ENCODE measurements at places on chromosomes 4 and X.

DNA sequence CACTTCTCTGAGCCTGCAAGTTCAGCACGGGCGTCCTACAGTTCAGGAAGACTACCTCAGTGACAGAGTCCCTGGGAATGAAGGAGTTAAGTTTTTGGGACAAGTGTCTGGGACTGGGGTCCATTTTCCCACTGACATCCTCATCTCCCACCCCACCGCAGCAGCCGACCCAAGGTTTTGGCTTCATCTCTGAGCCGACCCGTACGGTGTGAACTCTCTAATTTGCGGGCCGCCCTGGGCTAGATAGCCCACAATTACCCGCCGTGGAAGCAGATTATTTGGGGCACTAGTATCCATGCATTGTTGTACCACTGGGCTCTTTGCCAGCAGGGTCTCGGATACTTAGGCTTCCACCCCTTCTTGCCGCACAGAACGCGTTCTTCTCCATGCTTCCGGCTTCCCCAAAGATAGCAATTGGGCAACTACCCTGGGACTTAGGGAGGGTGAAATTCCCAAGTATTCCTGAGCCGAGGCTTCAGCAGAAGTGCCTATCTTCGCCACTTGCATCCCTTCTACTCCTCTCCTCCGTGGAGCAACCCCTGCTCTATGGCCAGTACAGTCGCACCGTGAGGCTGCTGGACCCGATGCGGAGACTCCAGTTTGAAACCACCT is 2.4 kb downstream of the IL1RAPL2 start:
- DNase-seq, result no peak

DNA sequence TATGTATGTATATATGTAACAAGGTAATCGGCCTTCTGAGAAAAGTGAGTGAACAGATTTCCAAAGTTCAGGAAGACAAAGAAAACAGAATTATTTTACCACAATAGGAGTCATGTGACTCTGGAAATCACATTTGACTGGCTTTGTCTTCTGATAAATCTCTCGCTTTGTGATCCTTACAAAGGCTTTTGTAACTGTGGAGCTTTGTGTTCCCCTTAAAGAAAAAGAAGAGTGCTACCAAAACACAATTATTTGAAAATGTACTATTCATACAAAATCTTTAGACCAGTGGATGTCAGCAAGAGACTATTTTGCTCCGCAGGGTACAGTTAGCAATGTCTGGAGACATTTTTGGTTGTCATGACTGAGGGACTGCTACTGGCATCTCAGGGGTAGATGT is 238.8 kb downstream of the LDB2 start:
- no peak for DNase-seq

DNA sequence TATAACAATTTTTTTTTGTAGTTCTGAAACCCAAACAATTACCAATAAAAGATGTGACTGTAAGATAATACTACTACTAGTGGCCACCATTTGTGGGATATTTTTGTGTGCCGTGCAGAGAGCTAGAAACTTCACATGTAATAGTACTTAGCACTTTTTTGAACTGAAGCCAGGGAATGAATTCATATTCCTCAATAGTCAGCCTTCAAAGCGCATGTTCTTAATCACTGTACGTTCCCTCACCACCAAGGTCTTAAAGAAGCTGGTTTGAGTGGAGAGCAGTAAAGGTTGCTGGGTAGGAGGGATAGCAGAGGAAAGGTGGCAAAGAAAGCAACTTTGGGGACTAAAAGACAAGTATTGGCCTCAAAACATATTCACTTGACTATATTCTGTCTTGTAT is 9.6 kb upstream of the RUFY3 start:
- no peak for DNase-seq

DNA sequence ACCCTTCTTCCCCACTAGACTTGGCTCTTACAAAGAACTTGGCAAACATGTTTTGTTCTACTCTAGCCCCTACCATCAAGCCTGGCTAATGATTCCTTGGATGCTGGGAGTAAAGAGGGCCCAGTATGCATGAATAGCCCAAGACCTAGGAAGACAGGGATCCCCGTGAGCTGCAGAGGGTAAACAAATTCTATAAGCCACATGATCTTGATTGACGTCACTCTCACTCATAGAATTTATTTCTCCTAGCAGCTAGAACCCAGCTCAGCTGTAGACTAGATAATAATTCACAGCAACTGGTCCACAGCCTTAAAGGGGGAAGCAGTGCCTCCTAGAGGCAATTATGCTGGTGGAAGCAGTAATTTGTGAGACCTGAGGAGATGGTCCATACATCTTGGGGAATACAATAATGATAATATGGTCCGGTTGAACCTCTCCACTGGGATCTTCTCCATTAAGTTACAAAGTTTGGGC is 16.1 kb upstream of the USO1 start:
- DNase-seq, result peak; percentile 16

GRCh38 chrX:37921758-37922157 is 74.4 kb upstream of the DYNLT3 start:
- no peak for DNase-seq

DNA sequence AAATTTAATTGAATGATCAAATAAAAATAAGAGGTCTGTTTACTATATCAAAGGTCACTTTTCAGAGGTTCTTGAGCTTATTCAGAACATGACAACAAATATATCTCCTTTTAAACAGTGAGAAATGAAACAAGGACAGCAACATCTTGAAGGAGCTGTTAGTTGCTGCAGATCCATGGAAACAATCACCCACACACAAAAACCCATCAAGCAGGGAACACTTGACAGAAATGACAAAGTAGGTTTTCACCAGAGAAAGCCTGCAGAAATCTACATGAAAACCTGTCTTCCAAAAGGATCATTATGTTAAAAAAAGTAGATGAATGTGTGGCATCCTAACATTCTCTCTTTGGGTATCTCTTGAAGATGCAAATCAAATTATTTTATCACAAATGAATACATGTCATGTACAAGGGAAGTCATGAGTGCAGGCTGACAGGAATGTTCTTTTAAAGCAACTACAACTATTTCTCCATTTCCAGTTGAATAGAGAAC is 203.0 kb downstream of the GRIA2 start:
- DNase-seq, result no peak

DNA sequence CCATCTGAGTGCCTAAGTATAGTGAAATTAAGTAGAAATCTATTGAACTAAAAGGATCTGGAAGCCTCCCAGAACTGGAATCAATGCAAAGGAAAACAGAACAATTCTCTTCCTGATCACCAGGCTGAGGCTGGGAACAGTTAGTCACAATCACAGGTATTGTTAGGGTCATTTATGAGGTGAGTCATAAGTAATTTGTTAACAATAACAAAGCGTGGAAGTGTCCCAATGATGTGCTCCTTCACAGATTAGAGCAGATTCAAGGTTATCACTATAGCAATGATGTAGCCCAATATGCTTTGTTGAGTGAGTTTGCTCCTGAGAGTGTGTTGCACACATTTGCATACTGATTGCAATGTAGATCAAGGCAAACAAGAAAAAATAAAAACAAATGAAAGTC is 228.1 kb downstream of the ZNF674 start:
- no peak for DNase-seq

DNA sequence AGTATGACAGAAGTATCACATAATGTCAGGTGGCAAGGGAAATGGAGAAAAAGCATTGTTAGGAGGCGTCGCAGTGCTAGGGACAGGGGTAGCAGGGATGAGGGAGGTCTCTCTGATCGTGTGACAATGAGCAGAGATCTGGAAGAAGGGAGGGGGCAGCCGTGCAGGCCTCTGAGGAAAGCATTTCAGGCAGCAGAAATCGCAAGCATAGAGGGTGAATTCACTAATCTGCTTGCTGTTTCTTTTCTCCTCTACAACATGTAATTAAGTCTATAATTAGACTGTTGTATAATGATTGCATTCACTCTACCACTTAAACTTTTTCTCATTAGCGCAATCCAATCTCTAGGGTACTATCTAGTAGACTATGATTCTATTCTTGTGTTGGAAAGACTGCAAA is 9.1 kb downstream of the CYP4V2 start:
- no peak for DNase-seq

GRCh38 chrX:10569946-10570345 is 50.4 kb downstream of the MID1 start:
- no peak for DNase-seq

GRCh38 chr4:42655269-42655637 is 1.7 kb downstream of the ATP8A1 start:
- no peak for DNase-seq

DNA sequence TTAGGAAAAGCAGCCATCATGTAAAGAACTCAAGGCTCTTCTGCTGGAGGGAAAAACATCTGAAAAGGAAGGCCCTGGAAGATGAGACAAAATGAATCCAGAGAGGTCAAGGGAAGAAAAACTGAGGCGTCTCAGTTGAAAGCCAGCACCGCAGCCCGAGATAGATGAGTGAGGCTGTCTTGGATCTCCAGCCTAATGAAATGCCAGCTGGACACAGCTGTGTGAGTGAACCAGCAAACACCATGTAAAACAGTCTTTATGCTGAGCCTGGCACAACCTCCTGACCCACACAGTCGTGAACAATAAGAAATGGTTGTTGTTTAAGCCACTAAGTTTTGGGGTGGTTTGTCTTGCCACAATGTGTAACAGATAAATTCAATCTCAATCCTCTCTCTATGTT is 48.6 kb upstream of the RASL11B start:
- no peak for DNase-seq

DNA sequence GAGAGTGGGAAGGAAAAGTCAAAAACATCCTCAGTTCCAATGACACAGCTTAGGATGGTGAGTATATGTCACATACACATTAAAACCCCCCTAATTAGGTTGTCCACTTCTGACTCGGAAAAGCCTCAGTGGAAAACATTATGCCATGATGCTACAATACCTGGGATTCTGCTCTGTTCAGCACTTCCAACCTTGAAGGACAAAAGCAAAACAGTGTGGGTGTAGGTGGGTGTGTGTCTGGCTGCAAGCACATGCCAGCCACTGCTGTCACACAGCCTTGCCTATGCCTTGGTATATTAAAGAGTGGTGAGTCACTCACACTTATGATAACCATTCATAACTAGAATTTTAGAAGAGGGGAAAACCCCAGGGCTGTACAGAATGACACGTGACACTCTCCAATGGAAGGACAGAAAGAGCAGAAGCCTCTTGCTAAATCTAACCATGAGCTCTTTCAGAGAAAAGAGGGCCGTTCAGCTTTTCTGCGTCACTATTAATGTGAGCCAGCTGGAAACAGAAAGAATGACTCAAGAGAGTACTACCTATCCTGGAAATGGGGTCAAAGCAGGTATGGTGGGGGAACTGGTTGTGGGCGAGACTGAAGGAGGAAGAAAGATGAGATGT is 159.6 kb downstream of the TET2 start:
- DNase-seq, result peak; percentile 2

- DNase-seq, result no peak
Observed at GRCh38 chrX:23118890-23119527, 119.2 kb downstream of the DDX53 start.

DNA sequence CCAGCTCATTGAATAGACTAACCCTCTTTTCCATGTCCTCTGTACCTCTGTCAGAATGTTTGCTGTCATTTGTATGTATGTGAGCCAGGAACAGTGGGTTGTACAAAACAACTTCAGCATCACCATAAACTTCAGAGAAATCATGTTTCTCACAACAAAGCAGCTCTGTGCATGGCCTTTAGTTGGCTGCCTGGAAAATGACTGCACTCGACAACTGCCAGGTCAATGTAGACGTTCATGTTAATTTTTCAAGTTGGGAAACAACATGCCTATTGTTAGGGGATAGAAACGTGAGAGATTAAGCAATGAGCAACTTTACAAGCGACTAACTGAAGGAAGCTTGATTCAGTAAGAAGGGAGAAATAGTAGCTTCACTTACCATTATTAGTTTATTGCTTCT is 17.9 kb upstream of the CXCL11 start:
- no peak for DNase-seq

DNA sequence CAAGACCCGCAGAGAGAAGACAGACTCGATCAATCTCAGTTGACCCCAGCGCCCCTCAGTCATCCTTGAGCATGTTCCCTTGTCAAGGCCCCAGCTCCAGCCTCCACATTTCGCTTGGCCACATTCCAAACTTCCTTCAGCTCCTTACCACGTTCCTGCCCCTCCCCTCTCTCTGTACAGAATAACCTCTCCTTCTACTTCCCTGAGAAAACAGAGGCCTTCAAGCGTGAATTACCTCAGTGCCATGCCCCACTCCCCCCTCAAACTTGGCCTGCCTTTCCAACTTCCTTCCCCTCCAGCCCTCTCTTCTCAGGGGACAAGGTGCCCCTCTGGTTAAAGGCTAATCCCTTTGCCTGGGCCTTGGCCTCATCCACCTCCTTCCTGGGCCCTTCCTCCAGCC is 3.2 kb upstream of the RIPPLY1 start:
- no peak for DNase-seq

DNA sequence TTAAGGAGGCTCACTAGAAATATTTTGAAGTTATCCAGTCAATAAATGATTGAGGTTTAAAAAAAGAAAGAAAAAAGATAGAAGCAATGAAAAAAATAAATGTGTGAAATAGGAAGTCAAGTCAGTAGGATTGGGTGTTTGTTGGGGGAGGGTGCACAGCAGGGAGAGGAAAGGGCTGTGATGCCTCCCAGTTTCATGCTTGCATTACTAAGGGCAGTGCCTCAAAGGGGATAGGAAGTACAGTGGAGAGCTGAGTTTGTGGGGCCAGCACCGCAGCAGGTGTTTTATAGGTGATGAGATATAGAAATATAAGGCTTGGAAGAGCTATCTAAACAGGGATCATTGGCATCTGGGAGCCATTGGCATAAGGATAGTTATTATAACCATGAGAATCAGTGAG is 919.2 kb downstream of the STIM2 start:
- no peak for DNase-seq

GRCh38 chr4:168769837-168770236 is 240.2 kb downstream of the CBR4 start:
- DNase-seq, result no peak

- no peak for DNase-seq
Observed at GRCh38 chrX:106619797-106620196, 8.0 kb downstream of the RADX start.

DNA sequence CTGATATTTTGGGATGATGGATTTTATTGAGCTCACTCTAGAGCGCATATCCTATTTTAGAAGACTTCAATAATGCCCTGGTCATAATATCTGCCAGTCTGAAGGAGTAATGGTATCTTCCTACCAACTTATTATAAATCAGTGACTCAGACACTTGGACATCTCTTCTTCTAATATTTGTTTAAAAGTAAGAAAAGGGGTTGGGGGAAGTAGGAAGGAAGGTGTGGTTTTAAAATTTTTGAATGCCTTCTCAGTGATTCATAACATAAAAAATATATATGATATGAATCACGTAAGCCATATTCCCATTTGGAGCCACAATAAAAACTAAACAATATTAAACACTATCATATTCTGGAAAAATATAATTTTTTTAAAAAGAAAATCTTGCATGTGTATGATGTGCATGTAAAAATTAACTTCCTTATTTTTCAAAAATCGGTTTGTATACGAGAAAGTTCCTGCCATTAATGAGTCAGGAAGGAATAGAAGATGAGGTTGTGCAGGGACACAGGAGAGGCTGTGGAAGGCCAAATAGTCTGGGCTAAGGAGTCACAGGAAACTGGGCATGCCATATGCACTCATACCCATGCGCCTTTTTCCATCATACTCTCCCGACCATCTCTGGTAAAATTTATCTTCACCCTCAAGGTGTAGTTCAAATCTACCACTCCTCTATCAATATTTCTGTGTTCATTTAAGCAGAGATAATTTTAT is 286.5 kb downstream of the EPHA5 start:
- DNase-seq, result no peak

Measured in stimulated activated CD8-positive, alpha-beta memory T cell treated with anti-CD3 and anti-CD28 coated beads, Interleukin-4, amount 100 ng/mL, for 4 hours (primary cell).